ENCODE measurements at places on chromosomes 12 and 14.

DNA sequence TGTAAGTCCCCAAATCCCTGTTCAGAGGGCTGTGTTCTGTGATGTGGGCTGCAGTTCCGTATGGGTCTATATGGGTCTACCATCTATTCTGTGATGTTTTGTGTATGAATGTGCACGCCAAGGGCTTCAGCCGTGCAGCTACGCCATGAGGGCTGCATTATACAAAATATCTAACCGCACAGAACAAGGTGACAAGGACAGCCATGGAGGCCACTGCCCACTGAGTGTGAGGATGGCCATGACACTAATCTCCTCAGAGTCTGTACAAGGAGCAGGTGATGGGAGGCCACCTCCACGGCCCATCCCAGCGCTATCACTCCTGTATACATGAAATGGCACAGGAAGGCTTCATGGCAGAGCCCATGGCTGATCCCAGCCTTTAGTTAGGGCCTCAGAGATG lies 102.0 kb downstream of the DICER1 start:
- DNase-seq: no peak

GRCh38 chr14:89624500-89625156 lies 207.6 kb upstream of the FOXN3 start:
- no peak for DNase-seq

DNA sequence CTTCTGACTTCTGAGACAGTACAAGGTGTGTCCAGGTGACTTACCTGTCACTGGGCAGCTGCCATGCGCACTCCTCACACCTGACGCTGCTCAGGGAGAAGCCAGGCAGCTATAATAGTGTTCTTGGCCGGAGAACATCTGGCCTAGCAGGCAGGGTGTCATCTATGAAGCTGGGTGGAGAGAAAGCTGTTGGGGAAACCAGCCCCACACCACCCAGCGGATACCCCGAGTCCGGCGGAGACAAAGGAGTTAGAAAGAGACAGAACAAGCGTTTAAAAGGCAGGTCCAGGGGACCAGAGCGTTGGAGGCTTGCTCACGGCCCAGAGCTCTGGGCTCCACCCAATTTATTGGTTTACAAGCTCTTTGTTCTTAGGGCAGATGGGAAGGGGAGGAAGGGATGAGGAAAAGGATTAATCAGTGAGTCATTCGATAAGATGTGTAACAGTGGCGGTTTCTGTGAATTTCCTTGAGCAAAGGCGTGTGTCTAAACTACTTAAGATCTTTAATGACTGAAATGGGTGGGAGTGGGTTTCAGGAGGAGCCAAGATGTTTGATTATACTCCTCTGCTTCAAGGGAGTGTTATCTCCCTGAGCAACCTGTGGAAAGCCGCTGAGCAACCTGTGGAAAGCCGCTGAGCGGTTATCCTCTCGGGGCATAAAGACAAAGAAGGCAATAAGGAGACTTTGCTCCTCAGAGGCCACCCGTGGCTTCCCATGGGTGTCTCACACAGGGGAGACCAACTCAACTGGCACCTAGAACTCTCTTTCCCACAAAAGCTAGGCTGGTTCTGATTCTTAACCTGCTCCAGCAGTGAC lies at the start of gene GALNT8:
Gene GALNT8, plus strand, starts transcription at position 580 of the 816 bp plus-strand sequence. CDS start 278 bp downstream, outside the sequence.
- DNase-seq: no peak

DNA sequence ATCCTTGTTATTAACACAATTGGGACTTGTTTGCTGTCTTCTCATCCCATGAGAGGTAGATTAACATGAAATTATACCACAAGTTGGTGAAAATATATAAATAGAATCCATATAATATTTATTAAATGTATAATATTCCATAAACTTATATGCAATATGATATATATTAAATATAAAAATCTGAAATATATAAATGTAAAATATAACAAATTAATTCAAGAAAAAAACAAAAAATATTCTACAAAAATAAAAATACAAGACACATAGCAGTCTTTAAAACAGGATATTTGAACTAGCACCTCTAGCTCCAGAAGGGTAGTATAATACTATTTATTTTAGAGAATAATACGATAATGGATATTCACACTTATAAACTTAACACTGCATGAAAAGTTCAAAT lies 603.3 kb upstream of the FLRT2 start:
- no peak for DNase-seq

GRCh38 chr12:49060237-49061156 lies at the start of gene KMT2D:
TSS of gene KMT2D (minus strand) at chr12:49060794. CDS start at chr12:49055324, 5,470 bp downstream.
- peak; percentile 74 for DNase-seq
